Left ventricle myocardium inferior (tissue), 1 donor: ENCODE measurements at places on chromosomes 5 and 9.

DNA sequence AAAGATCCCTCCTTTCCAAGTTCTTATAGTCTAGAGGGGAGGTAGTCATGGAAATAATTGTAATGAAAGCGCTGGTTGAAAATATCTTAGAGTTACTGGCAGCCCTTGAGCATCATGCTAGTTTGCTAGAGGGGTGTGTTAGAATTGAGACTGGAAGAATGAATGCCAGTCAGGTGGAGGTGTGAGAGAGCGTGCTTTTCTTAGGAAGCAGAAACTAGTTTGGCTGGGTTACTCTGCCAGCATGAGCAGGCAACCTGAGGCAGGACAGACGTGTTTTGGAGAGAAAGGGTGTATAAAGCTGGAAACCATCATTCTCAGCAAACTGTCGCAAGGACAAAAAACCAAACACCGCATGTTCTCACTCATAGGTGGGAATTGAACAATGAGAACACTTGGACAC, 43.6 kb upstream of the DHFR start:
- DNase-seq, result no peak

DNA sequence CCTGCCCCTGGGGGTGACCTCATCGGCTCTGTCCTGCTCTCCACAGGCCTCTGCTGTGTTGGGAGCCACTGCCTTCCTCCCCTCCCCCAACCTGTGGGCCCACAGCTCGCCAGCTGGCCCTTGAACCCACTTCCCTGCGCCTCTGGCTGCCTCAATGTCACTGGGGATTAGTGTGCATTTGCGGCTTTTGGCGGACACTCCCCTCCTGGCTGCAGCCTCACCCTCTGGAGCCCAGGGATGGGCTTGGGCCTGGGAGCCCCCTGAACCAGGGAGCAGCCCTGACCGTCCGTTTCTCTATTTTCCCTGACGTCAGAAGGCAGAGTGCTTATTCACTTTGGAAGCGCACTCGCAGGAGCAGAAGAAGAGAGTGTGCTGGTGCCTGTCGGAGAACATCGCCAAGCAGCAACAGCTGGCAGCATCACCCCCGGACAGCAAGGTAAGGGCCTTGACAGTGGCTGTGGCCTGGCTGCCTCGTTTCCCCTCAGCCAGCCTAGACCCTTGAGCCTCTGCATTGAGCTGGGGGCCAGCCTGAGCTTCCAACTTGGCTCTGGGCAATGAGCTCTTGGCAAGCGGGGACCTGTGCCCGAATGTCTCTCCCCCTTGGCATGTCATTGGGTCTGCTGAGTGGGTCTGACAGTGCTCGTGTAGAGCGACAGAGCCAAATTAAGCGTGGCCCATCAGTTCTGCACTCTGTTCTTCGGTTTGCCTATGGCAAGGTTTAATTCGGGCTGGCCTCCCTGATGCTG, 73.1 kb downstream of the RGS3 start:
- peak; percentile 86 for DNase-seq

GRCh38 chr5:69271376-69271775, 36.7 kb downstream of the CDK7 start:
- no peak for DNase-seq

GRCh38 chr5:90792725-90793124, 234.1 kb downstream of the ADGRV1 start:
- no peak for DNase-seq

DNA sequence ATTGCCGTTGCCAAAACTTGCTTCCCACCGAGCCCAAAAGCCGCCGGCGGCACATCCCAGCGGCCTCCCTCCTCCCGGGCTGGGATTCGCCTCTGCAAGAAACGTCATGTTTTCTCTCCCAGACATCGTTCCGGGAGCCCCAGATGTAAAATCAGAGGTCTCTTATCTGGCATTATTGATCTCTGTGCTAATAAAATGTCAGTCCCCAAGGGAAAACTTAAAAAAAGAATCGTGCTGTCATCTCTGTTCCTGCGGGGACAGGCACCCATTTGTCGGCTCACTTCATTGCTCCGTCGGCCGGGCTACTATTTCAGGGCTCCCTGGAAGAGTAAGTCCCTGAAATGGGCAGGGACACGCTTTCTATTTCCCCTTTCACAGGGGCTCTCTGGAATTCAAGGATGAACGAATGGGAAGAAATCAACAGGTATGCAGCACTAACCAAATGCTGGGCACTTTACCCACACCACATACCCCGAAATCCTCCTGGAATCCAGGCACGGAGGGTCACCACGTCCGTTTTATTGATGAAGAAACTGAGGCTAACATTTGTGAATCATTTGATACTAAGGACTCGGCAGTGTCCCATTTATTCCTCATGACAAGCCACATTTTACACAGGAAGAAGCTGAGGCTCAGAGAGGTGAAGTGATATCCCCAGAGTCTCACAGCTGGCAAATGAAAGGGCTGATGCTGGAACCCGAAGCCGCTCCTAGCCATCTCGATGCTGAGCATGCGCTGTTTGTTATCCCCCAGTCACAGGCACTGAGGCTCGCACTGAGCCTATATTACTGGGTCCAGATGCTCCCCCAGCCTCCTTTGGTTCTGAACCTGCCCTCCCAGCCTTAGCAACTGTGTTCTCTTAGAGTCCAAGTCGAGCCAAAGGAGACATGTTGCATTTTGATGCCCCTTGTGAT, 35.7 kb upstream of the MSX2 start:
- no peak for DNase-seq

GRCh38 chr5:163434401-163434866, 3.0 kb upstream of the CCNG1 start:
- no peak for DNase-seq

DNA sequence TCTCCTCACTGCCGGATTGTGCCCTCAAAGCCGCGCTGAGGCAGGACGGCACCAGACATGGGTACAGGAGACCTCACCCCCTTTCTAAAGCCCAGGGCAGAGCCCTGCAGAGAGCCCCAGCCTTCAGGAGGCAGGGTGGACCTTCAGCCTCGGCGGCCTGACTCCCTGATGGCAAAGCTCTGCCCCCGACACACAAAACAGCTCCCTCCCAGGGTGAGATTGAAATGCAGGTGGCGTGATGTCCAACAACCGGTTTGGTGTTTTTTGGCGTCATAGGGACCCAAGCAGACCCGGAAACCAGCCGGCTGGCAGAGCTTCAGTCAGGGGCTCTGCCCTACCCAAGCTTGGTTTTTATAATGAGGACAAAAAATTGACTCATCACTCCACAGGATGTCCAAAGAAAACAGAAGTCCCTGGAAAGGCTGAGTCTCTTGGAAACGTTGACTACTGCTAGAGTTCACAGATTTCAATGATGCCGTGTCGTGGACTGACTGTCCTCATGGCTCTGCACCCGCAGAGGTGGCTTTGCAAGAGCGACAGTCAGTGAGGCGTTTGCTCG, 275.2 kb upstream of the IRX1 start:
- DNase-seq, result no peak

DNA sequence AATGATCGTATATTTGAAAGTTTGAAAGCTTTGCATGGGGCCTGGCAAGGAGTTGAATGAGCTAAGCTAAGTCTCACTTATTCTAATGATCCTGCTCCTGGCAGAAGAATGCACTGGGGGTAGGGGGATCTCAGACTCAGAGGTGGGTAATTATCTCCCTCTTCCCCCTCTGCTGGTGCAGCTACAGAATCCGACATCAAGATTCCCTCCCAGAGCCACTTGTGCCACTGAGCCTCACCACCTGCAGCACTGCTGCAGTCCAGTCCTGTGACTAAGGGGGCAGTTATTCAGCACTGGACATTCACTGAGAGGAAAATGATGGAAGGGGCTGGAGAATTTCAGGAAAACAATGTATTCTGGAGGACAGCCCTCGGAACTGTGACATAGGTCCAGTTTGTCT, 205.8 kb downstream of the DEPDC1B start:
- no peak for DNase-seq

- no peak for DNase-seq
These were observed 48.1 kb downstream of the ITGA2 start for GRCh38 chr5:53037141-53037859.

GRCh38 chr5:10676224-10676623, 84.8 kb downstream of the DAP start:
- no peak for DNase-seq

DNA sequence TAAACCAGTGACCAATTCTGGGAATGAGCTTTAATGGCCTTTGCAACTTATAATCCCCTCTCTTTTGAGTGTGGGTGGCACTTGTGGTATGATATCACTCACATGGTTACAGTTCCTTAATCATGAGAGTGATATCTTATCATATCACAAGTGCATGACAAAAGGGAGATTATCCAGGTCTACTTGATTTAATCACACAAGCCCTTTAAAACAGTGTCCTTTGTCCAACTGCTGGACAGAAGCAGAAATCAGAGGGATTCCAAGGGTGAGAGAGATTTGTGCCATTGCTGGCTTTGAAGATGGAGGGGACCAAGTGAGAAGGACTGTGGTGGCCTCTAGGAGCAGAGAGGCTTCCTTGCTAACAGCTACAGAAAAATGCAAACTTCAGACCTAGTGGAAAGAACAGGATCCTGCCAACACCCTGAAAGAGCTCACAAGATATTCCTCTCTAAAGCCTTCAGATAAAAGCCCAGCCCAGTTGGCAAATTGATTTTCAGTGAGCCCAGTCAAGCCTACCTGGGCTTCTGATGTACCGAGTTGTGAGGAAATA, 279.0 kb upstream of the TLE4 start:
- no peak for DNase-seq

- no peak for DNase-seq
These were observed 19.4 kb downstream of the WNT8A start for GRCh38 chr5:138103319-138103637.

GRCh38 chr5:30042677-30043076, 1150.8 kb upstream of the CDH6 start:
- no peak for DNase-seq

DNA sequence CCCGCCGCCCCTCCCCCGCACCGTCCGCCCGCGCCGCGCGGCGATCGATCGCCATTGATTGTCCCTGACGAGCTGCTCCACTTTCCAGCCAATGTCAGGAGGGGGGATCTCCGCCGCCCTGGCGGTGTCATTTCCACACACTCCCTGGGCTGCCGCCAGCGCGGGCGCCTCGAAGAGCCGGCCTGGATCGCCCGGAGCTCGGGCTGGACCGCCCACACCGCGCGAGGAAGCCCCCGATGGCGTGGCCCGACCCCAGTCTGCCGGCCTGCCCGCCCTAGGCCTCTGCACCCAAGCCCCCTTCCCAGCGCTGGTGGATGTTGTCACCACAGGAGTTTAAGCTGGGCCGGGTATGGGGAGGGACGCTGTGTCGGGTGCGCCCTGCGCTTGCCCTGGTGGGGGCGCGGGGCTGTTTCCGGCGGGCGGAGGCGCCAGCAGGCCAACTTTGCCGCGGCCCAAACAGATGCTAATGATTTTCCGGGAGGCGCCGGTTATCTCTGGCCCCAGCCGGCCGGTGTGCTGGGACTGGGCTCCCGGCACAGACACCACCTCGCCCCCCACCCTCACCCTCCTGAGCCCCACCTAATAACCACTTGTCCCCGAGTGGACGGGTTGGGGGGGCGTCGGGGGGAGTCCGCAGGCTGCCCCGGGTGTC, 10.6 kb upstream of the CXXC5 start:
- peak; percentile 89 for DNase-seq

DNA sequence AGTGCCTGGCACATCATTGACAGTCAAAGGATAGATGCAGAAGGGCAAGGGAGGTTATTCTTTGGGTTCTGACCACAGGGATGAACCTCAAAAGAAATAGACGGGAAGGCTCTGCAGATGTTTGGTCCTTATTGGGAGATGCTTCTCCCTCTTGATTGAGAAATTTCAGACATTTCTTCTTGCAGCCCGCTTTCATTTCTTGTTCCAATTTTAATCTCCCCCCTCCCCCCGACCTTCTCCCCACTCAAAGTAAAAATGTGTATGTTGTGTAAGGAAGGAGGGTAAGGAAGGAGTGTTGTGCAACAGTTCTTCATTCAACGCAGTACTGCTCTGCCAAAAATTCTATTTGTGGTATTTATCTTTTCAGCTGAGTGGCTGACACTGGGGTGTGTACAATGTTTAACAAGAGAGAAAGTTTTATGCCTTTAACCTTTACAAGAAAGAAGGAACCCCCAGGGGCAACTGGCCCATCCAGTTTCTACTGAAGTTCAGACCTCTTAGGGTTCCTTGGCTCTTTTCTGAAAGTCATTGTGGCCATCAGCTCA, 46.3 kb upstream of the TNFSF15 start:
- DNase-seq, result no peak

DNA sequence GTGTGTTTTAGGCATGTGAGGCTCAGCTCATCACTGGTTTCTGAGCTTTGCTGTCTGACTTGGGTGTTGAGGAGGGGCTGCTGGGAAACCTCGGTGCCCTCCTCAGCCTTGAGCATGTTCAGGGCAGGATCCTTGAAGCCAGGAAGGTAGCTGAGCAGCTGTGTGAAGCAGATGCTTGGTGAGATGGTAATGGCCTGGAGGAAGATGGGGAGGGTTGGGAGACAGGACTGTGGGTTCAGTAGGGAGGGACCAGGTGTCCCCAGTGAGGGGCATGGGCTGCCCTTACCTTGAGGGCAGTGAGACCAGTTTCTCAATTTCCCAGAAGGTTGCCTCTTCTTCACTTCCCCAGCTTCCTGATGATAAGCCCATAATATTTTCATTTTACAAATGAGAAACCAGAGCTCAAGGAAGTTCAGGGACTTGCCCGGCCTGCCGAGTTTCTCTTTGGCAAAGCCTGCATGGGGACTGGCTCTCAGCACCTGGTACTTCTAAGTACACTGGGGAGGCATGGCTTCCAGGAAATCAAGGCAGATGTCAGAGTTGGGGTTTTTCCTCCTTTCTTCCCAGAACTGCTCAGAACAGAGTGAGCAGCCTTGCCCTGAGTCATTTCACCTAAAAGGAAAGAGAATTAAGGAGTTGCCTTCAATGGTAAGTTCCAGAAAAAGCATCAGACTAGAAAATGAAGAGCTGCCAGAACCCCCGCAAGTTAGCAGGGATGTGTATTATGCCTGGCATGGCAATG, 225.7 kb downstream of the MAST4 start:
- no peak for DNase-seq

GRCh38 chr5:66933066-66933465, 263.5 kb downstream of the CD180 start:
- DNase-seq, result no peak

- DNase-seq, result no peak
These were observed 491.3 kb upstream of the MEF2C start for GRCh38 chr5:89374144-89374784.

DNA sequence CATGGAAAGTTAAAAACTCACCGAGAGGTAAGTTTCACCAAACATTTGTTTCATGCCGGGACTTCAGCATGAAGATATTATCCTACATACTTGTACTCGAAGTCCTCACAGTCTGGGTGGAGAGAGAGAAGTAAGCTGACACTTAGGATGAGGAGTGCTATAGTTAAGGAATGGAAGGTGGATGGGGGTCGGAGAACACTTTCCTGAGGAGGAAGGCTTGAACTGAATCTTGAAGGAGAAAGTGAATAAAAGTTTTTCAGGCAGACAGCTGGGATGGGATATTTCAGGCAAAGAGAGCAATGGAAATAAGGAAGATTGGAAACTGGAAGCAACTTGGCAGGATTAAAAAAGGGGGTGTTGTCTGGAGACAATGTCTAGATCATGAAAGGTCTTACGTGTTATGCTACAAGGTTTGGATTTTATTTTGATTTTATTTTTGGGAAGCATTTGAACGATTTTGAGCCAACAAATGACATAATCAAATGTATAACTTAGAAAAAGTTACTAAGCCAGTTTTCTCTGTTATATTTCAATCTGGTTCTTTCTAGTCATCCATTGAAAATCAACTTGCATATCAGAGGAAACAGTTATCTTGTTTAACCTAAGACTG, 167.1 kb downstream of the PAM start:
- no peak for DNase-seq
